ENCODE measurements at places on chromosomes 16 and 17.

GRCh38 chr17:78173097-78173715 is 4.8 kb downstream of the SYNGR2 start:
- DNase-seq: peak; percentile 51

DNA sequence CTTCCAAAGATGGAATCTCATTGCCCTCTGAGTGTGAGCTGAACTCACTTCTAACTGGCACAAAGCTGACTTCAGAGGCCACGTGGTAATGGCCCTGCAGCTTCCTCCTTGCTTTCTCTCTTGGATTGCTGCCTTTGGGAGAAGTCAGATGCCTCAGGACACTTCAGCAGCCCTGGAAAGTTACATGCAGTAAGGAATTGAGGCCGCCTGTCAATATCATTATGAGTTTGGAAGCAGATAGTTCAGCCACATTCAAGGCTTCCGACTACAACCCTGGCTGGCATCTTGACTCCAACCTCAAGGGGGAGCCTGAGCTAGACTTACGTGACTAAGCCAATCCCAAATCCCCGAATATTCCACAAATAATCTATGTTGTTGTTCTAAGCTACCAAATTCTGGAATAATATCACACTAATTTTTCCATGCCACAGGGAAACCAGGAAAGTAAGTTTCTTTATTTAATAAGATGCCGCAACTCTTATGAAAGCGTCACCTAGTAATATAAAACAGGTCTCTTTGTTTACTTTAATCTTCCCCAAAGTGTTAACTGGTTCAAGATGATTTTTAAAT is 13.6 kb downstream of the CEP20 start:
- no peak for DNase-seq

- DNase-seq: no peak
Observed at GRCh38 chr16:86127366-86127765, 228.4 kb downstream of the IRF8 start.

DNA sequence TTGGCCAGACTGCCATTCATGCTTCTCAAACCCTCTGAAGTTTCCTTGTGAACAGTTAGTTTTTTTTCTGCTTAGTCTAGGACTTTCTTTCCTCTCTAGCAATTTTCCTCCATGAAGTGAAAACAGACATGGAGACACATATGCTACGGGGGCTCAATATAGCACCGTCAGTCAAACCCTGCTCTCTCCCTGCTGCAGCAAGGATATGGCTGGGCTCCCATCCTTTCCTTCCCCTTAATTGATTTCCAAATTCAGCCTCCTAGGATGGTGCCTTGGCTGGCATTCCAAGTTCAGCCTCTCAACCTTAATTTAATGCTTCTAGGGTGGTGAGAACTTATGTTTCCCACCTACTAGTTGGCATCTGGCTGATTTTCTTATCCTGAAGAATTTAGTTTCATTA is 436.7 kb downstream of the NPIPA7 start:
- DNase-seq: no peak

DNA sequence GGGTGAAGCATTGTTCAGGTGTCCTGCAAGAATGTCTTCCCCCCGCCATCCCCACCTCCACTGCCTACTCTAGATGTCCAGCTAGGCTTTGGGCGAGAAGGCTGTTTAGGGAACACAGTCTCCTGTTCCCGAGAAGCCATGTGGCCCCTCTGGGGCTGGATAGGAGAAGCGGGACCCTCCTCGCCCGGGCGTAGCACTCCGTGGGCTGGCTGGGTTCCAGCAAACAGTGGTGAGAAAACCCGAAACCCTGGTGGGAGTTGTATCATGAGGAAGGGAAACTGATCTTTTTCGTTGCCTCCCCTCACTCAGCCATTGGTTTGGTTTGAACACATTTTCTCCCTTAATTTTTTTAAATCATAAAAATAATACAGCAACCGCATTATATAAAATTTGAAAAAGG is 56.6 kb downstream of the IRF8 start:
- DNase-seq: no peak

DNA sequence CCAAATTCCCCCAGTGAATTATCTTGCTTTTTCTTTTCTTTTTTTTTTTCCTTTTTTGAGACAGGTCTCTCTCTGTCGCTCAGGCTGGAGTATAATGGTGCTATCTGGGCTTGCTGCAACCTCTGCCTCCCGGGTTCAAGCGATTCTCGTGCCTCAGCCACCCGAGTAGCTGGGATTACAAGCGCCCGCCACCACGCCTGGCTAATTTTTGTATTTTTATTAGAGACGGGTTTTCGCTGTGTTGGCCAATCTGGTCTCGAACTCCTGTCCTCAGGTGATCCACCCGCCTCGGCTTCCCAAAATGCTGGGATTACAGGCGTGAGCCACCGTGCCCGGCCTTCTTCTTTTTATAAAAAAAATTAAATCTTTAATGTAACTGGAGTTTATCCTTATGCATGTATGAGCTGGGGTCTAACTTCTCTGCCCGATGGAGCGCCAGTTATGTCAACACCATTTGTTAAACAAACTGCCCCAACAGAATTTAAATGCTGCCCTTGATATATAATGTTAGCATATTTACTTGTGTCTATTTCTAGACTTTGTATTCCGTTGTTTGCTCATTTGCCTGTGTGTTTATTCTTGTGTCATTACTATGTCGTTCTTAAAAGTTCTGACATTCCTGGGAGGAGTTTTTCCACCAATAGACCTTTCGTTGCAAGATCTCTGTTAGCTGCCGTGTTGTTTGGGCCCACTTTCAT is 535 bp upstream of the AURKB start:
- DNase-seq: no peak

- DNase-seq: no peak
Observed at GRCh38 chr16:50620646-50621451, 60.3 kb downstream of the SNX20 start.

- no peak for DNase-seq
Observed at GRCh38 chr16:57541754-57542435, 548 bp upstream of the ADGRG5 start.

- DNase-seq: no peak
Observed at GRCh38 chr16:56298116-56298515, 106.8 kb downstream of the GNAO1 start.

DNA sequence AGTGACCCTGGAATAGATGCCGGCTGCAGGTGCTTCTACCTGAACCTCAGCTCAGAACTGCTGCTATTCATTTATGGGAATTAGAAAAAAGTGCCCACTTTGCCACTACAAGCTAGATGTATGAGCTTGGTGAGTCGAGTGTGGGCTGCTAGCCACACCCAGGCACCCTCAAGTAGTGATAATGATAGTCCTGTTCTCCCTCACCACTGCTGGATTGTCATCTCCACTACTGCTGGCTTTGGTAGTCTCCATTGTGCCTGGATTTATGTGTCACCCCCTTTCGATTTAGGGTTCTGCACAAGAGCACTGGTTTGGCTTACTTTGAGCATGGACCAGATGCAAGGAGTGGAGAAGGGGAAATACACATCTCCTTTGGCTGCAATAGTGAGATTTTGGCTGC is 73.0 kb upstream of the N4BP1 start:
- DNase-seq: no peak

DNA sequence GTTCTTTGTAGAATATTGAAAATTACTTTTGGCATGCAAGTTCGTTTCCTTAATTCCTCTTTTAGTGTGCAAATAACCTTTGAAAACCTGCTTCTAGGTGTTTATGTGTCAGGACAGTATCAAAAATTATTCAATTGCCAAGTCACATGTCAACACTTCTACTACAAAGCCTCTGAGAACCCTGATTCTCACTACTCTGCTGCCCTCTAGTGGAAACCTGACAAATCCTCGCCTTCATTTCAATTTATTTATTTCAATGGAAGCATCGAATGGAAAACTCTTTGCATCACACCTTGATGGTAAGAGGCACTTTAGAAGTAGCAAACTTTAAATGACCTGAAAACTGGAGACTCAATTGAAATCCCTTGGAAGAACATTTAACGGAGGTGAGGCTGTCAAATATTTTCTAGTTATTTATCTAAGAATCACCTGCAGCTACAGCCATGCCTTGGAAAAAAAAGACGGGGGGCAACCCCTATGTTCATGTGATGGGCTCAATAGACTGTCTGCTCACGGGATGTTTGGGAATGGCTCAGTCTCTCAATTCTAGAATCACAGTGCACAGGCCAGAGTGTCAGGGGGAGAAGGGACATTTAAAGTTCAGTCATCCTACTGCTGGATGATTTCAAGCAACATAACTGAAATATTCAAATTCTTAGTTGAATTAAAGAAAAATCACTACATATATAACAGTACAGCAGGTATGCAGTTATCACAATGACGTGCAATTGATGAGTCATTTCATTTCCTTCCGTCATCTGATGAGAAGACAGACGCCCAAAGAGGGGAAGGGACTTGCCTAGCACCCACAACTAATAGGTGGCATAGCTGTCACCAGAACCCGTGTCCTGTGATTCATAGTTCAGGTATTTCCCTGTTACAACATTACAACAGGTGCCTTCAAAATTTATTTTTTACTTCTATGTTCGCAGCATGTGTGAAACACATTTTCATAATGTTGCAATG is 563.9 kb downstream of the TOX3 start:
- no peak for DNase-seq

DNA sequence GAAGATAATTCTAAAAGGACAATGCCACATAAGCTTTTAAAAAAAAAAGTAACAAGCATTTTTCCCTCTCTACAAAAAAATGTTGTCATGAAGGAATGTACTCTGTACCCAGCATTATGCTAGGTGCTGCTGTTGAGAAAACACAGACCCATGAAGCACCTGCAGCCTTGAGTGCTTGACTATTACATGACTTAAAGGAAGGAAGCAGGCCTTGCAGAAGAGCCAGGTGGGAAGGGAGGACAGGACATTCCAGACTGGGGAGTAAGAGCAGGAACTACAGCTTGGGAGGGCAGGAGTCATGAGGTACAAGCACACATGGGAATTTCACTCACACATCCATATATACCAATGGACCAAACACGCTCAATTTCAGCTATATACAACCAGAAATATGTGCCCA is 3.8 kb downstream of the MYO1D start:
- no peak for DNase-seq

GRCh38 chr17:7293159-7293558 is 1.3 kb downstream of the YBX2 start:
- no peak for DNase-seq

GRCh38 chr16:66848172-66848571 is 4.0 kb downstream of the CA7 start:
- no peak for DNase-seq

DNA sequence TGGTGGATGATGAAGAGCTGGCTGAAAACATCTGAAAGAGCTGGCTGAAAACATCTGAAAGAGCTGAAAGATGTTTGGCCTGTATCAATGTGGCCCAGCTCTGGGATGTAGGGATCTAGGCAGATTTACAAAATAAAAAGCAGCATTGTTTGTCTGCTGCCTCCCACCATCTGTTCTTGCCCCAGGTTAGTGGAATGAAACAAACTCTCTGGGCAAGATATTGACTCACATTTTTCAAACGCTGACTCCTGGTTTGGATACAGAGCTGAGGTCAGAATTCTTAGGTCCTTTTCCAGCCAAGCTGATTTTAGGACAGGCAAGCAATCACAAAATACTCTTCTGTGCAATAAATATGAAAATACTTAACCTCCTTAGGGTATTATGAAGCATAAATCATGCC is 139.0 kb downstream of the STX8 start:
- DNase-seq: no peak

GRCh38 chr16:70688246-70688742 is 2.4 kb upstream of the MTSS2 start:
- DNase-seq: no peak

- DNase-seq: no peak
Observed at GRCh38 chr17:38559880-38560230, 45.9 kb downstream of the SRCIN1 start.

DNA sequence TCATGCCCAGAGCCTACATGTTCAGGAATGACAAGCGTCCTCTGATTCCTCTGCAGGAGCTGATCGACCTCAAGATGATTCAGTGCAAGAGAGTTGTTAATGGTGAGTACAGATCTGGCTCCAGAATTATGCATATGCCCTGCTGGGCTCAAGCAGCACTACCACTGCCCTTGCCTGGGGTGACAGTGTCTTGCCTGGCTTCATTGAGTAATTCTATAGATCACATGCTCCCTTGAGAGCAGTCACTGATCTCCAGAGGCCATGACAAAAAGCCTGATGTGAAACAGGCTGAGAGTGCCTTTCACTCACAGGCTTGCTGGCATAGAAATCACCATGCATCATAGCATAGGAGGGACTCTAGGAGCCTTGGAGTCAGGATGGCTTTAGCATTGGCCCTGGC is 26.4 kb downstream of the DUS2 start:
- no peak for DNase-seq

GRCh38 chr17:57910462-57911420 is 44.5 kb downstream of the CUEDC1 start:
- no peak for DNase-seq

- DNase-seq: no peak
Observed at GRCh38 chr16:2284001-2284770, 16.3 kb upstream of the RNPS1 start.

DNA sequence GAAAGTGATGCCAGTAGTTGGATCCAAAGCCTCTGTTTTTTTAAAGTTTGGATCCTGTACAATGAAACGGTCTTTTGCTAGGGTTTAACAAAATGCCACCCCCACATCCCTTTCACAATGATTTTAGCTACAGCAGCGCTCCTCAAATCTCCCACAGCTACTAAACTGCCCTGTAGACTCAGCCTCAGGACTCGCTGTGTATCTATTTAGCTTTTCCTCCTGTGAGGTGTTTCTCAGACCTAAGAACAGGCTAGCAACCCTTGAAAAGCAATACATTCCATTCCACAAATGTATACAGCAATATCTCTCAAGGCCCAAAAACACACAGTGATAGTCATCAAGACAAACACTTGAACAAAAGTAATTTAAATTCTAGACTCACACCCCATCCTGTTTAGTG is 206.4 kb downstream of the ZFHX3 start:
- DNase-seq: no peak

DNA sequence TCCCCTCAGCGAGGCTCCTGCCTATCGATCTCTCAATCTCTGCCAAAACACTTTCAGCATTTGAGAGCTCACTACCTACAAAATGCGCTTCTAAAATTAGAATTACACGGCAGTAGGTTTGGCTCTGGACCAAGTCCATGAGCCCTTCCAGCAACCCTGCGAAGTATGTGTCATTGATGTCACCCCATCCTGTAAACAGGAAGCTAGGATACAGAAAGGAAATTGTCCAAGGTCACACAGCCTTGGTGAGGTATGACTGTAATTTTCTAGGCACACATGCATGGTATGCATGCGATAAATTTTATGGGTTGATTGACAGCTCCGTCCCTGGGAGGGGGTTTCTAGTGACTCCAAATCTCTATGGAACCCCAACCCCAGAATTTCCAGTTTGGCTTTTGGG is 330.3 kb upstream of the CDH5 start:
- no peak for DNase-seq

DNA sequence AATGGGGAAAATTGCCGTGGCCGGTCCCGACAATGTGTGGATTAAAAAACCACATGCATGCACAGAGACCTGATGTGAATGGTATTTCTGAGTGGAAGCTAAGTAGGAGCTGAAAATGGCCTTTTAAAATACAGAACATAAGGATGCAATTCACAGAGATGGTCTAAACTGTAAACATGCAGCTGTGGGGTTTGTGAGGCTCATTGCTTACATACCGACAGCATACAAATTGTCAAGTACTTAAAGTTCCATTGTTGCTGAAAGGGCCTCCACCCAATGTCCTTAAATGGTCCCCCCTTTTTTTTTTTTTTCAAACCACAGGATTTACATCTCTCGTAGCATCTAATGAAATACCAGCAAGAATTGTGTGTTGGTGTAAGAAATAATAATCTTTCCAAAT is 523.2 kb downstream of the MAF start:
- no peak for DNase-seq
